ENCODE measurements at places on chromosomes 13 and 19.

DNA sequence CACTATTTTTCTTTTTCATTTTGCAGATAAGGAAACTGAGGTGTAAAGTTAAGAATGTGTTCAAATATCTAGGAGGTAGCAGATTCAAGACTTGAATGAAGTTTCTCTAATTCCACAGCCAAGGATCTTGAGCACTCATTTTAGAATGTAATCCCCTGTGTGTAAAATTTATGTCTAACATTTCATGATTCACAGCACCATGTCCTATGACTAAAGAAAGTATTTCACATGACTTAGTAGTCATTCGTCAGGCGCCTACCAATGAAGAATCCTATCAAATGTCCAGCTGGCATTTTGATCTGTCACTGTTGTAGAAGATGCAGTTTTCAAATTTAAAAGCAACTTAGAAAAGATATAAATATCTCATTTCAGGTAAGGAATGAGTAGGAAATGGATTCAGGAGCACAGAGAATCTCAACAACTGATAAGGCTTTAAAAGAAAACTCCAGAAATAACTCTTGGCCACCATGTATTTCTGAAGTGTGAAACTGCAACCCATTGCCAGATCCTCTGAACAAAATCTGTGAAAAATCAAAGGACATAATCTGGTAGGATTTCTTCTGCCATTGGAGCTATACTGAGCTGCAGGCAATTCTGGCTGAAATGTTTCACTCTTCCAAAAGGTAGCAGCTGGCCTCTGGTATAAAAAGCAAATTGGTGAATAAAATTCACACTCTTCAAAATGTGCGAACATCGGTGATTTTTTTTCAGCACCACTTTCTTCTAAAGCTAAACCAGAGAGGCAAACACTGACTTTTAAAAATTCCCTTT, 92.2 kb downstream of the DCLK1 start:
- DNase-seq: no peak

DNA sequence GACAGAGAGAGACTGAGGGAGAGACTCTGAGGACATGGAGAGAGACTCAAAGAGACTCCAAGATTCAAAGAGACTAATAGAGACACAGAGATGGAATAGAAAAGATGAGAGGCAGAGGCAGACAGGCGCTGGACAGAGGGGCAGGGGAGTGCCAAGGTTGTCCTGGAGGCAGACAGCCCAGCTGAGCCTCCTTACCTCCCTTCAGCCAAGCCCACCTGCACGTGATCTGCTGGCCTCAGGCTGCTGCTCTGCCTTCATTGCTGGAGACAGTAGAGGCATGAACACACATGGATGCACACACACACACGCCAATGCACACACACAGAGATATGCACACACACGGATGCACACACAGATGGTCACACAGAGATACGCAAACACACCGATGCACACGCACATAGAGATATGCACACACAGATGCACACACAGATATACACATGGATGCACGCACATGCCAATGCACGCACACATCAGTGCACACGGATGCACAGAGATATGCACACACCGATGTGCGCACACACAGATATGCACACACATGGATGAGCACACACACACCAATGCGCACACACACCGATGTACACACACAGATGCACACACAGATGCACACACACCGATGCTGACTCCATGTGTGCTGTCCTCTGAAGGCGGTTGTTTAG, 3.3 kb upstream of the F10 start:
- DNase-seq: no peak

DNA sequence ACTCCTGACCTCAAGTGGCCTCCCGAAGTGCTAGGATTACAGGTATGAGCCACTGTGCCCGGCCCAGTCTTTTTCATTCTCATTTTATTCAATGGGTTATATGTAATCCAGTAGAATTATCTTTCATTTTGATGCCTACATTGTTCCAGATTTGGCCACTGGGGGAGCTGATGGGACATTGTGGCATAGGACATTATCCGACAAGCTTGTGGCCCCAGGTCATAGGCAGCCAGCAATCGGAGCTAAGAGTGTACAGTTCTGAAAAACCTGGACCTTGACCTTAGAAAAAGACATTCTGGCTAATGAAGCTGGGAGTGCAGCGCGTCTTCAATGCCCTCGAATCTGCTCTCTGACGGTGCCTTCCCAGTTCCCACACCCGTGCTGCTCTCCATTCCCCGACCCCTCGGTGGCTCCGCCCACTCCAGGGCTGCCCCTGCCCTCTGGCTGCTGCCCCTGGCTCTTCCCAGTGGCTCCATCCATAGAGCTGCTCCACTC, 108.7 kb downstream of the TEX29 start:
- no peak for DNase-seq

DNA sequence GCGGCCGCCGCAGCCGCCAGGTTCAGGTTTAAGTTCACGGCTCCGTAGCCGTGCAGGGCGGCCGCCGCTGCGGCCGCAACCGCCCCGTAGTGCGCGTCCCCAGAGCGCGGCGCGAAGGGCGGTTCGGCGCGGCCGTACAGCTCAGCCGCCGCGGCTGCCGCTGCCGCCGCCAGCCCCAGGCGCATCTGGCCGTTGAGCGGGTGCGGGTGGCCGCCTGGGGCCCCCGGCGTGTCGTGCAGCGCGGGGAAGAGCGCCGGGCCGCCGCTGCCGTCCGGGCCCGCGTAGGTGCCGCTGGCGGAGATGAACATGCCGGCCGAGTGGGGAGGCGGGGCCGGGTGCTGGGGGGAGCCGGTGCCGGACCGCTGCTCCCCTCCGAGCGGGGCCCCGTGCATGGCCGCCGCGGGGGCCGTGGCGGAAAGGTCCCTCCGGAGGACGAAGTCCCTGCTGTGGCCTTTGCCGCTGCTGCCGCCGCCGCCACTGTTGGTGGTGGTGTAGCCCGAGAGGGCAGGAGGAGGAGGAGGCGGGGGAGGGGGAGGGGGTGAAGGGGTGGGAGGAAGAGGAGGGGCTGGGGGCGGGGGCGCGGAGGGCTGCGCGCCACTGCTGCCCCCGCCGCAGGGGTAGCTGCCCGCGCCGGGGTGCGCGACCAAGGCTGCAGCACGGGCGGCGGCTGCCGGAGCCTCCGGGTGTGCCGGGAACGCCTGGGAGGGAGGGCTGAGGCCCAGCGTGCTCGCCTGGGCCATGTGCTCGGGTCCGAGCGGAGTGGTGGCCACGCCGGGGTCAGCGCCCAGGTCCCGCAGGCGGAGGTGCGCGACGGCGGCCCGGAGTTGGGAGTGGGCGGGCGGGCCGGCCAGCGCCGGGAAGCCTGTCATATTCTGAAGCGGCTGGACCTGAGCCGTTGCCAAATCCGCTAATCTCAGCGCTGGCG, 654 bp downstream of the ZIC5 start:
- no peak for DNase-seq

- DNase-seq: no peak
Observed at GRCh38 chr19:8703223-8703622, 4.6 kb upstream of the ACTL9 start.

GRCh38 chr13:95533545-95534160, 18.9 kb upstream of the CLDN10 start:
- no peak for DNase-seq

GRCh38 chr19:16660763-16661479, at the start of gene TMEM38A:
Gene TMEM38A, plus strand, starts transcription at chr19:16661139. Its CDS starts 79 bp downstream, at chr19:16661218.
- DNase-seq: peak; percentile 18

DNA sequence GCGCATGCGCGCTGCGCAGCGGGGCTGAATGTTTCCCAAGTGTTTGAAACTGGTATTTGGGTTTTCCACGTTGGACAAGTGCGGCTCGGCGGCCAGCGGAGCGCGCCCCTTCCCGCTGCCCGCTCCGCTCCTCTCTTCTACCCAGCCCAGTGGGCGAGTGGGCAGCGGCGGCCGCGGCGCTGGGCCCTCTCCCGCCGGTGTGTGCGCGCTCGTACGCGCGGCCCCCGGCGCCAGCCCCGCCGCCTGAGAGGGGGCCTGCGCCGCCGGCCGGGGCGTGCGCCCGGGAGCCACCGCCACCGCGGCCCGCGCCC, at the start of gene ING1:
Gene ING1 (plus strand): TSS at position 59 of the 311 bp plus-strand sequence. CDS start 450 bp downstream, outside the sequence.
- DNase-seq: no peak
